ENCODE measurements at places on chromosomes 16 and 17. TPM values are rescaled to one million over a fixed set of nuclear protein-coding genes. Genes with fewer than 3 reads are reported as not detected.

MYLK3 gene
- total RNA-seq, result 0.24 TPM

DNA sequence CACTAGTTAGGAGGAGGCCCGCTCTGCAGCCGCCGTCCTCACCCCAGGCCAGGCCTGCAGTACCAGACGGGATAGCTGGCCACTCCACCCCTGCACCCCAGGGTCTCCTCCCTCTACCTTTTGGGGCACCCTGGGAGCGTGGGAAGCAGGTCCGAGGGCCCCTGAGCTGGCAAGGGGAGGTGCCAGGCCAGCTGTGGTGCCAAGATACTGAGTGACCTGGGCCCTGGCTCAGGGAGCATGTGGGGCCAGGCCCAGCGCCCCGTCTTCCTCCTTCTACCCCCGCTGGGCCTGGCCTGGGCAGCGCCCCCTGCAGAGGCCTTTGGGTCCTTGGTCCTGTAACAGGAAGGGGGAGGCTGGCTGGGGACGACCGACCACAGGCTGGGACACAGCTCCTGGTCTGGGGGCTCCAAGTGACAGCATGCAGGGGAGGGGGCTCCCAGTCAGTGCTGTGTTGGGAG lies 13.0 kb downstream of the PAM16 start:
- no peak for DNase-seq
- peaks cover 14% of the 10 kb centered on the region for H3K4me1 ChIP-seq
- no peaks in the 10 kb centered on the region for H3K27me3 ChIP-seq
- H3K36me3 ChIP-seq, result peaks cover 4% of the 10 kb centered on the region
- no peak overlapping the region for H3K4me3 ChIP-seq
- no peak overlapping the region for H3K27ac ChIP-seq

- H3K4me1 ChIP-seq, result no peaks in the 10 kb centered on the region
- no peak for DNase-seq
- no peaks in the 10 kb centered on the region for H3K27me3 ChIP-seq
- H3K4me3 ChIP-seq, result no peak overlapping the region
Measured at GRCh38 chr17:18059283-18059682, 20.1 kb downstream of the GID4 start.

DNA sequence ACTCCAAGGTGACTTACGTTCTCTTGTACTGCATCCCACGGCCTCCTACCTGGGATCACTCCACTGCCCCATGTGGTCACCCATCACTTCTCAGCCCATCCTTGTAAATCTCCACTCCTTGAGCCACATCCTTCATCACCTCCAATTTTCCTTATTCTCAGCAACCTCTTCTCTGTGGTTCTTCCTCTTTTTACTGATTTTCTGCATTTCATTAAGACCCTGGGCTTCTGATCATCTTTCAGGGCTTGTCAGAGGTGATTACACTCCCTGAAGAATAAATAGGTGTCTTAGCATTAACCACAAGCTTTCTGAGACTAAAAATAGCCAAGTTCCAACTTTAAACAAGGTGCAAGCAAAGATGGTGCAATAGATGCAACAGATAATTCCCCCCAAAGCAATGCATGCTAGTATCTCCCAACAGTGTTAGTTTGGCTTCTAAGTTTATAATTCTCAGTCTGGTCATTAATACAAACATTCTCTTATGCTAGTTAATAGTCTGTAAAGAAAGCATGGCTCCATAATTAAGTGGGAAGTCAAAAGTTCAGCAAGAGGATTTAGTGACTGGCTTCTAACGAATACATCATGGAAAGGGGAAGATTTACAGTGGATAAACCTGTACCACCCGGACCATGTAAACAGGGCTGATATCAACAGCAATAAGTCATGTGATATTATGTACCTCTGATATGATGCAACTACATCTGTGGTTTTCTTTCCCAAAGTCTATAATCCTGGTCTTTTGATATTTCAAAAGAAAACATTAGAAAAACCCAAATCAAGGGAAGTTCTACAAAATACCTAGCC lies 47.4 kb upstream of the FOXJ1 start:
- H3K27me3 ChIP-seq, result peaks cover 37% of the 10 kb centered on the region
- H3K27ac ChIP-seq, result no peak overlapping the region
- H3K4me1 ChIP-seq, result no peaks in the 10 kb centered on the region
- H3K4me3 ChIP-seq, result no peak overlapping the region
